ENCODE measurements at places on chromosomes 2 and 18. TPM values are rescaled to one million over a fixed set of nuclear protein-coding genes. Genes with fewer than 3 reads are reported as not detected.

- DNase-seq, result no peak
These were observed 185.7 kb downstream of the ACKR3 start for GRCh38 chr2:236755278-236755840.

- DNase-seq, result no peak
These were observed 61.5 kb downstream of the INPP4A start for GRCh38 chr2:98505971-98506664.

GRCh38 chr2:217291259-217291658 lies 431.4 kb upstream of the TNP1 start:
- DNase-seq, result no peak

GRCh38 chr2:175152242-175152641 lies 15.8 kb downstream of the ATF2 start:
- no peak for DNase-seq

- DNase-seq, result no peak
These were observed 253.2 kb upstream of the COL3A1 start for GRCh38 chr2:188720811-188721605.

The CSRNP3 gene
- total RNA-seq, result 7.1 TPM
